ENCODE measurements at places on chromosomes 3 and 15. TPM values are rescaled to one million over a fixed set of nuclear protein-coding genes. Genes with fewer than 3 reads are reported as not detected.

- DNase-seq: no peak
Measured at GRCh38 chr3:169390741-169391305, 272.7 kb downstream of the MECOM start.

The CRABP1 gene
- total RNA-seq: not detected

DNA sequence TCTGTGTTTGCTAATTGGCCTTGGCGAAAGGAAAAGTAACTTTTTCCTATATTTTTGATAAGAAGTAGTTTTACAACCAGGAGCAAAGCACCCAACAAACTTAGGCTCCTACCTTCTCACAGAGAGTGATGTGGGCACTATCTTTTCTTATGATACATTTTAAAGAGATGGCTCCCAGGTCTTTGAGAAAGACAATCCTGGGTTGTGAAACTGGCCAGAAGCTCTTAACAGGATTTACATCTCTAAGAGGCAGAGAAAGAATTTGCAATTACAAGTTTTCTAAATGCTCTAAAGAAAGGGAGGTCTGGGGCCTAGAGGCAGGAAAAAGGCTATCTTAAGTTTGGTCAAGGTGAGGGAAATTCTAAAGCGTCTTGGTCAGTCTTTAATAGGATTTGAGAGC, 609.7 kb downstream of the VGLL3 start:
- DNase-seq: no peak

DNA sequence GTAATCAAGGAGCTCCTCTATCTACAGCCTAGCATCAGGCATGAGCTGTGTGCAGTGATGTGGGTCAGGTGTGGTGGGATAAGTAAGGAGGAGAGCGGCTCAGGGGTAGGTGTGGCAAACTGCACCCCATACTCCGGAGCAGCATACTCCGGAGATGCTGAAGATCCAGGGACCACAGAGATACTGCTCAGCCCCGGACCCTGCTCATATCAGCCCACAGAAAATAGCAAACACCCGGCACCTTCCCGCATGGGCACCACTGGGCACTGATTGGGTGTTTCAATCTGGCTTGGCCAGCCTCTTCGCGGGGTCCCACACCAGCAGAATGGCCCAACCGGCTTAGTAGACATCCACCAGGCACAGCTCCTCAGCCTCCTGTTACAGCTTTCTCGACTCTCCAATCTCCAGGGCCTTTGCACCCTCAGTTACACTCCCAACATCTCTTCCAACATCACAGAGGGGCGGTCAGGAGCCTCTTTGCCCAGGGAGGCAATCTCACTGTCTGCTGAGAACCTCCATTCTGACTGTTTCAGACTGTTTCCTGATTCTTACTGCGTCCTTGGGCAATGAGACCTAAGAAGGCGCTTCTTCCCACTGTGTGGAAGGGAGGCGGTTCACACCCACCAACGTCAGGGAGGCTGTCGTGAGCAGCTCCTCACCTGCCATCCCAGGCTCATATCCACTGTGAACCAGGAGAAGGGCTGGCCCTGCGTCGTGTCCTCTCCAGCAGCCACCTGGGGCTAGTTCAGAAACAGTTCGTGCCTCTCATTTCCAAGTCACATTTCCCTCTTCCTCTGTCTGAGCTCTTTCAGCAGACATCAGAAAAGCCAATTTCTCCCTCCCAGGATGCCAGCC, 59.8 kb downstream of the CAPN7 start:
- DNase-seq: no peak

DNA sequence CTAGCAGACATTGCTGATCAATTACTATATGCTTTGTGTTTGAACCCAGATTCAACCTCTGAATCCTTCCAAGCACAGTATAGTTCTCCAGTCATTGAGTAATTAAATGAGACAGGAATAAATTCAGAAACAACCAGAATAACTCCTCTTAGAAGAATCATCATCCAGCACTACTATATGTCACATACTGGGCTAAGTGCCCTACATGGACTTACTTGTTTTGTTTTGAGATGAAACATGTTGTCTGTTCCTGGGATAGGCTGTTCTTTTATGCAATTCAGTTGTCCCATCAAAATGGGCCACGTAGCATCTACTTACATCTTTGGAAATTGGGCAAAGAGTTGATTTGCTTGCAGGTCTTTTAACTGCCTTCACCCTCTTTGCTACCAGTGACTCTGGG, 365.5 kb upstream of the SUCLG2 start:
- DNase-seq: no peak

The SNX22 gene
- total RNA-seq: 0.68 TPM

DNA sequence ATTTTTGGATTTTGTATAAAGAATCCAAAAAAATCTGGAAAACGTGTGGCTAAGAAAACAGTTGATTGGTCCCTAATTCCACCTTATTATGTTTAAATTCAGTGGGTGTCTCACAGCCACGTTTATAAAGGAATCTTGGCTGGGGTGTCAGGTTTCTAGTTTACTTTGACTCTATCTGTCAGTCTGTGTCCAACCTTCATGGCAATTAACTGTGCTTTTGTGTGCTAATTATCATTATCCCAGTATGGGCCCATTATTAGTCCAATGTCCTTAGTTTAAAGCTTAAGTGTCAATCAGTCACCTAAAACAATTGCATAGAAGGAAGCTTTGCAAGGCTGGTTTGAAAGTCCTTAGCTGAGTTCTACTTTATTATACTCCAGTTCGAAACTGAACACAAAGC, 3.7 kb upstream of the CNTN4 start:
- no peak for DNase-seq

The FOXL2 gene
- total RNA-seq: not detected

DNA sequence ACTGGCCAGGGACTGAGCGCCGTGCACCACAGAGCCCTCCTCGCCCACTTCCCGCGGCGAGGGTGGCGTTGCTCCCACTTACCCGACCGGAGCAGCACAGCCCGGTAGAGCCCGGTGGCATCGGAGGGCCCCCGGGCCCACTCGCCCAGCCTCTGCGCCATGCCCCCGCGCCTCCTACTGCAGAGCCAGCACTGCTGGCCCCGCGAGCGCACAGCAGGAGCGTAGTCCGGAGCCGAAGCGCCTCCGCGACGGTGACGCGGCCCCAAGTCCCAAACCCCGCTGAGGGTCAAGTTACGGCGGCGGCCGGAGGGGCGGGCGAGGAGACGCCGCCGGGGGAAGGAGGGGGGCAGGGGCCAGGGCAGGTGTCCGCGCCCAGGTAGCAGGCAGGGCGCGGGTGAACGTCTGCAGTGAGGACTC, 9.6 kb upstream of the FAM107A start:
- DNase-seq: no peak

GRCh38 chr15:41877631-41878354, 16.1 kb downstream of the SPTBN5 start:
- no peak for DNase-seq

DNA sequence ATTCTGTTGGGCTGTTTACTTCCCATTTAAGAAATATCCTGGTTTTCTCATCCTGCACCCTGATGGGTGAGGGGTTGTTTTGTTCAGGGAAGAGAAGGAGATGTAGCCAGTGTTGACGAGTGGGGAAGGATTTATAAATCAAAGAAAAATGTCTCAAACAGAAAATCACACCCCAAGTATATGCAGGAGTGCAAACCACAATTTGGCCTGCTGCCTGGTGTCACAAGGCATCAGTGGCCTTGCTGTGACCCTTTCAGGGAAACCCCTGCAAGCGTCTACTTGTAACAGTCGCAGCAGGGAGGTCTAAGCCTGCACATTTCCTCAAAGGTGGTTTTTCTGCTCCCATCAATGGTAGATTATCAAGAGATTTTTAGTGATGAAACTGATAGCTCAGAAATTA, 132.6 kb upstream of the LRRN1 start:
- DNase-seq: no peak

GRCh38 chr3:152175528-152175889, 93.2 kb upstream of the MBNL1 start:
- DNase-seq: no peak

The FAM174B gene
- total RNA-seq: 3.0 TPM

- no peak for DNase-seq
Measured at GRCh38 chr3:16937326-16937845, 52.6 kb downstream of the PLCL2 start.

GRCh38 chr15:83014205-83014653, 2.8 kb upstream of the C15orf40 start:
- DNase-seq: no peak

GRCh38 chr15:46489276-46489675, 854.4 kb downstream of the SQOR start:
- no peak for DNase-seq

DNA sequence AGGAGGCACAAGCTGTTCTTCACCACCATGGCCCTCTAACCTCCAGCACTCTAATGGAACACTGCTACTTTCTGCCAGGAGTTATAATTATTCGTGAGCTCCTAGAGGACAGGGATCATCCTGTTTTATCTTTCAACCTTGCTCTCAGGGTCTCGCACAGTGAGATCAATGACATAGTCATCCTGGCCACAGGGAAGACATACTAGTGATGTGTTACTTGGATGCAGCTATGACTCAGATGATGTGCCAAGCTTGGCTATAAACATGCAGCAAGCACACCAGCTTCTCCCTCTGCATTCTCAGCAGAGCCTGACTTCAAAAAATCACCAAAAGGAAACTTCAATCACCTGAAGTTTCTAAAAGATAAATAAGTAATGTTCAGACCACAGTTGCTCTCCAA, 203.8 kb upstream of the HES1 start:
- DNase-seq: no peak
